ENCODE measurements at places on chromosomes 3 and 15. TPM values are rescaled to one million over a fixed set of nuclear protein-coding genes. Genes with fewer than 3 reads are reported as not detected.

OR5K2 gene
- not detected for total RNA-seq

ERICH6 gene
- not detected for total RNA-seq

GOLGA8R gene
- total RNA-seq, result 2.2 TPM

CHRD gene
- 0.53 TPM for total RNA-seq

TMEM266 gene
- total RNA-seq, result not detected

SLC12A1 gene
- total RNA-seq, result not detected

MITF gene
- 2.5 TPM for total RNA-seq

GRCh38 chr3:141525814-141526213 lies 39.0 kb downstream of the RASA2 start:
- H3K36me3 ChIP-seq, result peaks cover 2% of the 10 kb centered on the region
- DNase-seq, result no peak
- H3K27ac ChIP-seq, result no peak overlapping the region
- H3K27me3 ChIP-seq, result no peaks in the 10 kb centered on the region
- H3K4me3 ChIP-seq, result no peak overlapping the region

GRCh38 chr15:97995881-97996603 lies 35.5 kb downstream of the ARRDC4 start:
- no peak overlapping the region for H3K27ac ChIP-seq
- no peak overlapping the region for H3K4me3 ChIP-seq
- H3K4me1 ChIP-seq, result peaks cover 13% of the 10 kb centered on the region
- DNase-seq, result peak; percentile 16
- H3K36me3 ChIP-seq, result no peaks in the 10 kb centered on the region

DNA sequence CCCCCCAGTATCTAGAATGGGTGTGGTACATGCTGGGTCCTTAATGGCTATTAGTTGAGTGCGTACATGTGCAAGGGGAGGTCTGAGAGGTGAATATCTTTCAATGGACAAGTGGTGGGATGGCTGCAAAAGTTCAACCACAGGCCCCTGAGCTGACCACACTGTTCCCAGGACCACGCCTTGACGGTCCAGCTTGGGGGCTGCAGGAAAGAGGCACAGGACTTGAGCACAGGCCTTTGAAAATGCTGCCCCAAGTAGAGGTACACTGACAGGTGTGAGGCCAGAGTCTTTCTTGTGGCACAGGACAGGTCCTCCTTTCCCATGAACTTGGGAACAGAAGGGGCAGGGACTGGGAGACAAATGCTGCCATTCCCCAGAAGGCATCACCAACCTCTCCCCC lies 24.0 kb downstream of the AMOTL2 start:
- no peak overlapping the region for H3K4me3 ChIP-seq
- peaks cover 3% of the 10 kb centered on the region for H3K36me3 ChIP-seq
- no peak overlapping the region for H3K27ac ChIP-seq
- H3K27me3 ChIP-seq, result no peaks in the 10 kb centered on the region
- DNase-seq, result no peak

GRCh38 chr3:58608648-58609047 lies 31.5 kb upstream of the FAM107A start:
- no peaks in the 10 kb centered on the region for H3K36me3 ChIP-seq
- H3K27ac ChIP-seq, result no peak overlapping the region
- DNase-seq, result no peak

- no peaks in the 10 kb centered on the region for H3K4me1 ChIP-seq
- DNase-seq, result no peak
- no peaks in the 10 kb centered on the region for H3K27me3 ChIP-seq
- H3K4me3 ChIP-seq, result no peak overlapping the region
- no peak overlapping the region for H3K27ac ChIP-seq
- no peaks in the 10 kb centered on the region for H3K36me3 ChIP-seq
These were observed 19.3 kb upstream of the NTRK3 start for GRCh38 chr15:88275804-88276203.

DNA sequence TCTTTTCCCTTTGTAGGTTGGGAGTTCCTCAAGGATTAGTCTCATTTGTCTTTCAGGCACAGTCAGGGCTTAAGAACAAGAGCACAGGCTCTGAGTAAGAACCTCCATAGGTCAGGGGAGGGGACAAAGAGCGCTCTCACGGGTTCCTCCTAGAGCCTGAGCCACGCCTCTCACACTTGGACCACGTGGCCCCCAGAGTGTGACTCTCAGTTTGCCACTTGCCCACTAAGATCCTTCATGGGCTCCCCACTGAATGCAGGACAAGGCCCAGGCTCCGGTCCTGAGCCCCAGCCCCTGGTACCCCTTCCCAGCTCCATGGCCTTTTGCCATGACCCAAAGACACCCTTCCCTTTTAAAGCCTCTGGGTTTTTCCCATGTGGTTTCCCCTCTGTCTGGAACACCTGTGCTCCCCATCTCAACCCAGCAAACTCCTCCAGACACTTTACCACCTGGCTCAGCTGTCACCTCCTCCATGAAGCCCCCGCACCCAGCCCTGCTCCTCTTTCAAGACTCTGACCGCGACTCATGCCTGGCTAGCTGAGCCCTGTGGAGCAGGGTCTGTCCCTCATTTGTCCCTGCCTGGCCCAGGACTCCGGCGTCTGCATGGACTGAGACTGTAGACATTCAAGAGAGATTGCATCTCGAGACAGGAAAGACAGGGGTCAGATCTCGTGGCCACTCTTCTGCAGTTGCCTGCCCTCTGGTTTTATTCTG lies 32.7 kb downstream of the IQSEC1 start:
- no peak for DNase-seq
- no peaks in the 10 kb centered on the region for H3K36me3 ChIP-seq
- H3K27me3 ChIP-seq, result no peaks in the 10 kb centered on the region
- H3K4me3 ChIP-seq, result no peak overlapping the region
- no peak overlapping the region for H3K27ac ChIP-seq
- H3K4me1 ChIP-seq, result no peaks in the 10 kb centered on the region

GRCh38 chr15:31502541-31503229 lies 176.1 kb downstream of the KLF13 start:
- H3K4me1 ChIP-seq, result peaks cover 2% of the 10 kb centered on the region
- no peak overlapping the region for H3K27ac ChIP-seq
- H3K27me3 ChIP-seq, result no peaks in the 10 kb centered on the region
- no peak overlapping the region for H3K4me3 ChIP-seq
- H3K36me3 ChIP-seq, result no peaks in the 10 kb centered on the region
- DNase-seq, result no peak

- H3K36me3 ChIP-seq, result no peaks in the 10 kb centered on the region
- H3K4me1 ChIP-seq, result no peaks in the 10 kb centered on the region
These were observed 106.7 kb downstream of the ZNF385D start for GRCh38 chr3:21644268-21644667.

GRCh38 chr15:68830141-68830785 lies 9.6 kb upstream of the ANP32A start:
- no peak for DNase-seq
- peaks cover 20% of the 10 kb centered on the region for H3K27me3 ChIP-seq
- no peak overlapping the region for H3K27ac ChIP-seq
- H3K4me3 ChIP-seq, result no peak overlapping the region
